ENCODE measurements at places on chromosomes 2 and 18. TPM values are rescaled to one million over a fixed set of nuclear protein-coding genes. Genes with fewer than 3 reads are reported as not detected.

Gene KCNK3
- total RNA-seq: not detected

Gene CCL20
- total RNA-seq: 2.0 TPM

Gene ALK
- not detected for total RNA-seq

Gene NEURL3
- 0.16 TPM for total RNA-seq

Gene PRKAG3
- total RNA-seq: not detected

Gene ALPI
- not detected for total RNA-seq

Gene ANKRD62
- not detected for total RNA-seq

Gene GLI2
- not detected for total RNA-seq

Gene TP53I3
- 2.7 TPM for total RNA-seq

Gene RNF25
- total RNA-seq: 25.8 TPM

Gene DTNA
- 0.73 TPM for total RNA-seq

Gene PRLH
- total RNA-seq: not detected

Gene DSG3
- total RNA-seq: not detected

Gene STPG4
- total RNA-seq: not detected

Gene RAB6C
- not detected for total RNA-seq

Gene DSG4
- total RNA-seq: not detected

Gene GPR45
- not detected for total RNA-seq

Gene GBX2
- not detected for total RNA-seq
